ENCODE measurements at places on chromosomes 3 and 15.
A peak's percentile ranks its signal among the peaks of the same experiment; 100 is the strongest.

DNA sequence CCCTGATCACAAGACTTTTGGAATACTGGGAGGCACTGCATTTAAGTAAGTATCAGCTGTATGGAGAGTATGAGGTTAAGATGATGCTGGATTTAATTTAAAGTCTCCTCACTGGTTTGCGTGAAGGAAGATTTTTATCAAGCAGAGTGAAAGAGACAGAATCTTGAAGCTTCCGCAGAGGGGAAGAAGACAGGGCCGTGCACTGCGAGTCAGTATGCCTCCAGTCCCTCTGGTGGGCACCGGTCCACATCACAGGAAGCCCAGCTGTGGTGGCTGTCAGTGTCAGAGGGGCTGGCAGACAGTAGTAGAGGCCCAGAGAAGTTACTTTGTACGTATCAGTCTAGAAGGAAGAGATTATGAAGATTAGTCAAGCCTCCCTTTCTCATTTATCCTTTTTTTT is 379.0 kb upstream of the TPRG1 start:
- peak; percentile 19 for DNase-seq

DNA sequence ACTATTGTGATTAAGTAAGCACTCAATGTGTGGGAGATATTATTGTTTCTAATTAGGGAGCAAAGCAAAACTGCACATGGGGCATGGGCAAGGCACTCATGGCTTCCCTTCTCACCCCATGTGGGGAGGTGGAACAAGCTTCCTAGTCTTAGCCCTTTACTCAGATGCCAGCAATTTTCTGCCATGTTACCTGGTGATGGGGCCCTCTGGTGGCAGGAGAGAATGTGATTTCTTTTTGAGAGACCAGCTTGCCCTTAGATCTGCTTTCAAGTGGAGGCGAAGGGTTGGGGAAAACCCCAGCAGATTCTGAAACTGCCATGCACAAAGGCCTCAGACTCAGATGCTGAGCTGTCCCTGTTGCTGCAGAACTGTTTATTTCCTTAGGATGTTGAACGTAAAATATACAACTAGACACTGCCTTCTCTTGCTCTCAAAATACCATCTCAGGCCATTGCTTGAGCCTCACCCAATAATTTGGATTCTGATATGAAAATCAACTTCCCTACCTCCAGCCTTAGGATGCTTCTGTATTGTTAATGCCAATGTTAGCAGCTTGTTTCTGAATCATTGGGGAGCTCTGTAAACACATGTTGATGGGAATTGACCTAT is 130.2 kb upstream of the TPRG1 start:
- peak; percentile 69 for DNase-seq

GRCh38 chr3:135565546-135565945 is 400.0 kb upstream of the PPP2R3A start:
- no peak for DNase-seq

DNA sequence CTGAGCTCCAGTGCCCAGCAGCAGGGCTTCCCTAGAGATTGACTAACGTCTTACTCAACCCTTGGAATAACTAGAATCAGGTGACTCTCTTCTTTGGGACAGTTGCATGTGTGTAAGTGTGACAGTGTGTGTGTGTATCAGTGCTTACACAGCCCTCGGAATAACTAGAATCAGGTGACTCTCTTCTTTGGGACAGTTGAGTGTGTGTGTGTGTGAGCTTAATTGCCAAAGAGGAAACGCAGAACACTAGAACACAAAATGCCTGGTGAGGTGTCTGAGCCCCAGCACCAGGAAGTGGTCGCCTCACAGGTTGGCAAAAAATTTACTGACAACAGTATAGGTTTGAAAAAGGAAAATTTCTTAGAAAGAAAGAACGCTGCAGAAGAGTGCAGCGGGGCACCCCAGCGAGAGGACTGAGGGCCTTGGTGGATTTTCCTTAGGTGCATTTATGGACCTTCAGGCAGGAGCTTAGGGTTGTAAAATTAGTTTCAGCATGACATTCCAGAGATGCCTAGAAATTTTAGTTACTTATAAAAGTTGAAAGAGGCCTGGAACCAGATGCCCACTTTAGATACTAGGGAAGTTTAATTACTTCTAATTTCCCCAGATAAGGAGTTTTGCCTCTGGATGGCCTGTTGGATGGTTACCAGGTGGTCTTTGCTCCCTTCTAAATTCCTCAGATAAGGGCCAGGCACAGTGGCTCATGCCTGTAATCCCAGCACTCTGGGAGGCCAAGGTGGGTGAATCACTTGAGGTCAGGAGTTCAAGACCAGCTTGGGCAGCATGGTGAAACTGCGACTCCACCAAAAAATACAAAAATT is 3.7 kb upstream of the WDR82 start:
- no peak for DNase-seq

DNA sequence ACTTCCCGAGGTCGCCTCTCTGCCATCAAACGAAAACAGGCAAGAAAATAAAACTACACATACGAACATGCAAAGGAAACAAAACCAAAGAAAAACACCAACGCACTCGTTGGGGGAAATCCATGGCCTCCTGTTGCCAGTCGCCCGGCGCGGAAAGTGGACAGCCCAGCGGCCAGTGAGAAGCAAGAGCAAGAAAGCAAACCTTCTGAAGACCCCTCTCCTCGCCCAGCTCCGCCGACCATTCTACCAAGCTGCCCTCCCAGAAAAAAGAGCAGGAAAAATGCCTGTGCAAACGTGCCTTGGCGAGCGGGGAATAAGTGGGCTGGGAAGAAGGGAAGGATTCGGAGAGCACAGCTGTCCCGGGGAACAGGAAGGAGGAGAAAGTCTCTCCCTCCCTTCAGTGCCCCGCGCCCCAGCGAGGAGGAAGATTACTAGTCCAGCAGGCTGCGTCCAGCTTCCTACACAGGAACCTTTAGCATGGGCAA is 802 bp upstream of the NECTIN3 start:
- DNase-seq = peak; percentile 93

Measured in NCI-H82 (cell line).